ENCODE measurements at places on chromosomes 5 and 9.

DNA sequence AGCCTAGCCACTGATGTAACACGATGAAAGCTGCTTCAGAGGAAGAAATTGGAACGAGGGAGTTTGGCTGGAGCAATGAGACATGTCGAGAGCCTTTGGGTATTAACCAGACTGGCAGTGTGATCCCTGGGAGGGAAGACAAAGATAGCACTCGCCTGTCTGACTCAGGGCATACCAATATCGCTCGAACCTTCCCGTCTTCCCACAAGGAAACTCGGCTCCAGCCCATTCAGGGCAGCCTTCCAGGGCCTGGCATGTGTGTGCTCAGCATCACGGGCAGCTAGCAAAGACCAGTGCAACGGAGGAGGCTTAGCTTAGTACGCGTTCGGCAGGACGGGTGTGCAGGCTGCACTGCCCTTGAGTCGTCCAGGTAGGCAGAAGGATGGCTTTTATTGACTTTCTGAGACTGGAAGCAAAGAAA lies 356.9 kb upstream of the WWC1 start:
- no peak for DNase-seq

GRCh38 chr5:111224561-111225345 lies 569 bp downstream of the CAMK4 start:
- no peak for DNase-seq

DNA sequence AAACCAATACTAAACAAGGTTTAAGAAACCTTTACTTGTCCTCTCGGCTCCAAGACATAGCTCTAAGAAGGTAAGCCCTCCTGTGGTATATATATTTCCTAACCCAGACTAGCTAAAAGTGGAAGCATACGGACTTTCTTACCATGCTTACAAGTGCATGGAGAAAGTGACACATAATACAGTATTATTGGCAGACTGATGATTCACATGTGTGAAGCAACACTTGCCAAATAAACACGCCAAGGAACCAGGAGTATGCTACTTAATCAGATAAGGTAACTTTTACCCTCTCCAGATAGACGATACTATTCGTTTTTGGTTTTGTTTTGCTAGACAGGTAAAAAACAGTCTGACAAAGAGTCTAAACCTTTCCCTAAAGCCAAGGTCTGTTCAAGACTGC lies 264.1 kb downstream of the MLLT3 start:
- no peak for DNase-seq

DNA sequence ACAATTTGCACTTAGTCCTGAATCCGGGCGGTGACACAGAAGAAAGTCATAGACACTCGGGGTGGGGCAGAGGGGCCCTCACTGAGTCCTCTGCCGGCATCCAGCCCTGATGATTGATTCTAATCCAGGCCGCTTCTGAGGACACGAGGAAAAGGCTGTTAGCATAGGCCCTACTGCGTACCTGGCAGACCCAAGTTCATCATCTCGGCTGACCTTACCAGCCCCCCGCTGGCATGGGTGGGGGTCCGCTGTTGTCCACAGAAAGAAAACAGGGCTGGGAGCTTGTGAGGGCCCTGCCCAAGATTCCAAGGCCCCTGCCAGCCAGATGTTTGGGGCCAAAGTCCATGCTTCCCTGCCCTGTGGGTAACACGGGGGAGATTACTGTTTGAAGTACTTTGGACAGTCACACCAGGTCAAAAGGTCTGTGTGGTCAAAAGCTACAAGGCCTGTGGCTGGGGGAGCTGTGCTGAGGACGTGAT lies 24.5 kb downstream of the ERGIC1 start:
- DNase-seq = no peak

DNA sequence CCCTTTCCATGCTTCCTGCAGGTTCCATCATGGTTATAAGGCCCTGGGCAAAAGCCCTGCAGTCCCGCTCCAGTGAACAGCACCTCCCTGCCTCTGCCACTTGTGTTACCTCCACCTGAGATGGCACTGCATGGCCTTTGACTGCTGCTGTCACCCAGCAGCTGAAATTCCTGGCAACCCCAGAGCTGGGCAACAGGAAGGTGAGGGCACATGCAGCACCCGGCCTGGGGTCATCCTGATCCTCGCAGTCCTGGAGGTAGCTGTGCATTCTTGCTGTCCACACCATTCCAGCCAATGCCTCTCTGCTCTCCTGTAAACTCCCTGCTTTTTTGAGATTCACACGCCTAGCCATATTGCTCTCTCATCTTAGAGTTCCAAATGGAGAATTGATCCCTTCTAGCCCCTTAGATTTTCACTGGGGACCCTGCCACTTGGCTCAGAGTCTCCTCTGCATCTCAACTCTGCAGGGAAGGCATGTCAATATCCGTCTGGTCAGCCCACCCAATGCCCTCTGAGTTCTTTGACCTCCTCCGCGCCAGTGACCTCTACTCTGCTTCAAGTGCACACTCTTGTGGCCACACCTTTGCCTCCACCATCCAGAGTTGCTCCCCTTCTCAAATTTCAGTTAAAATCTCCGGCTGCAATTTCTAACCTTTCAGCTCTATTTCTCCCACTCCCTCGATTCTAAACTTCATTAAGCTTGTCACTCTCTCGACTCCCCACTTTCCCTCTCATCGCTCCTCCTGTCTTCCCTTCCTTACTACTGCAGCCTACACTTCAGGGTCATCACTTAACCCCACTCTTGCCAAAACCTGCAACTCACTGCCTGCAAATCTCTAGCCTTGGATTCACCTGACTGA lies 93.4 kb downstream of the ANKH start:
- no peak for DNase-seq

Measured in activated CD8-positive, alpha-beta memory T cell treated with anti-CD3 and anti-CD28 coated beads, Interleukin-2, amount 50 U/mL, for 4 hours (primary cell).